Esophagus squamous epithelium (tissue), 5 donors: ENCODE measurements at places on chromosomes 16 and 17.

DNA sequence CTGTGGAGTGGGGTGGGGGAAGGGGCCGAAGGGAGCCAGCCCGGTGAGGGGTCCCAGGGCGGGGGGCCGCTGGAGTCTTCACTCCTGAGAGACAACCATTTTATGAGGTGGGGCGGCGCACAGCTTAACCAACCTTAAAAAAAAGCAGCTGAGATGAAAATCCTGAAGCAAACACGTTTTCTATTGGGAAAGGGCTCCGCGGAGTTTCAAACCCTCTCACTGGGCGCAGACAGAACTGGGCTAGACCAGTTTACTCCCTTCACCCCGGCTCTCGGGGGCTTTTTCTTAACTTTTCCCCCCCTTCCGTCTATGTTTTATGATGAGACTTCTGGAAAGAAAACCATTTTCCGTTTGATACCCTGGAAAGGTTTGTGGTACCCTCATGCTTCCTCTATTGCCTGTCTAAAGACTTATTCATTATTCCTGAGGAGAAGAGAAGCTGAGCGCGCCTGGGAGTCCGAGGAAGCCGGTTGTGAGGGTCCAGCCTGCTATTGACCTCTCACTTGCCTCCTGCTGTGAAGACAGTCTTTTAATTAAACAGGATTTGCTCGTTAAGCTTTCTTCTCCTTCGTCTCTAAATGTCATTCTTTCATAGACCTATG is 482 bp upstream of the SSH2 start:
- DNase-seq: no peak

GRCh38 chr17:72978593-72979218 is 113.8 kb downstream of the SLC39A11 start:
- no peak for DNase-seq

GRCh38 chr16:87382023-87382785 is 1.4 kb downstream of the FBXO31 start:
- DNase-seq: no peak

- no peak for DNase-seq
These were observed 158.0 kb downstream of the ZFHX3 start for GRCh38 chr16:72889616-72890582.

DNA sequence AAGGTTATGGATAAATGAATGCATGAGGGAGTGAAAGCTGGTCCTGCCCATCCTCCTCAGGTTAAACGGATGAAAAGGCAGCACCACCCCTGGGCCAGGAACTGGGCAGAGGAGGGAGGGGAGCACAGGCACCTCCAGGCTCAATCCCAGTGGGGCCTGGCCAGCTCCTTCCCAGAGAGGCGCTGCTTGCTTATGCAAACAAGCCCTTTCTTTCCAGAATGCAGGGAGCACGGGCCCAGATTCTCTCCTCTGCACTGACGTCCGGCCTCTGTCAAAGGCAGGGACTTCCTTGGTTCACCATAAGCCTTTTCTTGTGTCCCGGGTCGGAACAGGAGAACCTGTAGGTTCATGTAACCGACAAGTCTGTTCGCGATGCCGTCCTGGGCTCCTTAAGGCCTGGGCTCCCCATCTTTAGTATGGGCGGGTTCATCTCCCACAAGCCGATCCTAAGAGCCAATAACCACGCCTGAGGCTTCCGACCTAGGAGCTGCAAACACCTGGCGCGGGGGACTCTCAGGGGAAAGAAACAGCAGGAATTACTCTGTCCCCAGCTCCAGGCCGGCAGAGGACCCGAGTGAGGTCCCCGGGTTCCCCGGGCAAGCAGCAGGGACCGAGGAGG is 16.3 kb downstream of the ENPP7 start:
- no peak for DNase-seq

GRCh38 chr16:2299915-2300192 is 31.9 kb upstream of the RNPS1 start:
- DNase-seq: no peak
